ENCODE measurements at places on chromosomes 1 and 21. TPM values are rescaled to one million over a fixed set of nuclear protein-coding genes. Genes with fewer than 3 reads are reported as not detected.

GRCh38 chr1:95622609-95623008 lies 388.6 kb downstream of the RWDD3 start:
- H3K36me3 ChIP-seq = no peaks in the 10 kb centered on the region
- no peaks in the 10 kb centered on the region for H3K4me1 ChIP-seq
- no peaks in the 10 kb centered on the region for H3K27me3 ChIP-seq
- H3K27ac ChIP-seq = no peak overlapping the region
- no peak for DNase-seq
- H3K4me3 ChIP-seq = no peak overlapping the region

- no peaks in the 10 kb centered on the region for H3K36me3 ChIP-seq
- no peak overlapping the region for H3K4me3 ChIP-seq
- H3K27me3 ChIP-seq = no peaks in the 10 kb centered on the region
- H3K4me1 ChIP-seq = peaks cover 15% of the 10 kb centered on the region
Observed at GRCh38 chr1:156445789-156446263, 54.7 kb downstream of the MEF2D start.

GRCh38 chr1:31483012-31483946 lies 70.3 kb downstream of the SERINC2 start:
- H3K27ac ChIP-seq = peak overlapping the region; percentile 90
- DNase-seq = peak; percentile 84
- H3K4me1 ChIP-seq = peaks cover 39% of the 10 kb centered on the region
- H3K27me3 ChIP-seq = no peaks in the 10 kb centered on the region
- H3K36me3 ChIP-seq = no peaks in the 10 kb centered on the region
- no peak overlapping the region for H3K4me3 ChIP-seq

DNA sequence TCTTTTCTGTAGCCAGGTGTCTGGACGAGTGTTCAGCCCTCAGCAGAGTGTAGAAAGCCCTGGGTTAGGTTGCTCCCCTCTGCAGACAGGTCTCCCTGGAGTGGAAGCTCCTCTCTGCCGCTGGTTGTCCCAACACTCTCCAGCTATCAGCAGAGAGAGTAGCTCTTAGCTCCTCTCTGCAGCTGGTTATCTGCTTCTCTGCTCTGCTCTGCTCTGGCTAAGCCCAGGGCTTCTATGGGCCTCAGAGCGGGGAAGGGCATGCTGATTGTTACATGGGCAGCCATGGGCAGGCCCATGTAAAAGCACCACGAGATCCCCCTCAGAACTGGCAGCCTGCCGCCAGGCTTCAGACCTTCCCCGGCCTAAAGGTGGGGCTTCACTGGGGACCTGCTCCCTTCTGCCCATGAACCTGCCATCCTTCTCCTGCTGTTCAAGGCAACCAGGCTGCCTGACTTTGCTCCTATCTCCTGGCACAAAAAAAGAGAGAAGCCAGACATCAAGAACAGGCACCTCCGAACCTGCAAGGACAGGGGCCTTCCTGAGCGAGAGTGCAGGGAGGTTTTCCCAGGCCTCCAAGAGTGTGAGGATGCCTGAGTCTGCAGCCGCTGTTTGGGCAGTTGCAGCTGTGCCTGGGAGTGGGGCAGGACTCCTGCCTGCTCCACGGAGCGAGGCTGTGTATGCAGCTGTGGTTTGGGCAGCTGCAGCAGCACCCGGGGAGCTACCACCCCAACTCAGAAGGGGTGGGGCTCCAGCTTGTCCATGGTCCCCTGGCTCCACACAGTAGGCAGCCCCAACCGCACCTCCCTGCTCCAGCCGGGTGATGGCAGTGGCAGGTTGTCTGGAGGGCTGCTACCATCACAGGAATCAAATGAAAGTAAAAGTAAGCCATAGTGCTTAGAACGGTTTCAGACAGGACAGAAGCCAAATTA lies 973.7 kb downstream of the LTN1 start:
- H3K27ac ChIP-seq = no peak overlapping the region

- no peak overlapping the region for H3K27ac ChIP-seq
- DNase-seq = no peak
- no peaks in the 10 kb centered on the region for H3K4me1 ChIP-seq
- H3K36me3 ChIP-seq = no peaks in the 10 kb centered on the region
- no peaks in the 10 kb centered on the region for H3K27me3 ChIP-seq
- no peak overlapping the region for H3K4me3 ChIP-seq
Observed at GRCh38 chr1:59126366-59126765, 170.5 kb upstream of the FGGY start.

DNA sequence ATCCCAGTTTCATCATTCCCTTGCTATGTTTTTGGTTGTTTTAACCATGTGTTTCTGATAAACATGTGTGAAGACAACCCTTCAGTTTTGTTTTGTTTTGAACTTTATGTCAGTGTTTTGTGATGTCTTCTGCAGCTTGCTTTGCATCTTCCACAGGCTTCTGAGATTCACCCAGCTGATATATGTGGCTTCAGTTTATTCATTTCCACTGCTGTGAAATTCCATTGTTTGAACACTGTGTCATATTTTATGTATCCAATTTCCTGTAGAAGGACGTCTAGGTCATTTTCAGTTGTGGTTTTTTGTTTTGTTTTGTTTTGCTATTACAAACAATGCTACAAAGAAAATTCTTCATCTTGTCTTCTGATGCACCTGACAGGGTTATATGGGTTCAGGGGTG lies 27.2 kb upstream of the SLC26A9 start:
- no peak overlapping the region for H3K4me3 ChIP-seq
- no peak for DNase-seq
- no peak overlapping the region for H3K27ac ChIP-seq
- H3K27me3 ChIP-seq = no peaks in the 10 kb centered on the region

DNA sequence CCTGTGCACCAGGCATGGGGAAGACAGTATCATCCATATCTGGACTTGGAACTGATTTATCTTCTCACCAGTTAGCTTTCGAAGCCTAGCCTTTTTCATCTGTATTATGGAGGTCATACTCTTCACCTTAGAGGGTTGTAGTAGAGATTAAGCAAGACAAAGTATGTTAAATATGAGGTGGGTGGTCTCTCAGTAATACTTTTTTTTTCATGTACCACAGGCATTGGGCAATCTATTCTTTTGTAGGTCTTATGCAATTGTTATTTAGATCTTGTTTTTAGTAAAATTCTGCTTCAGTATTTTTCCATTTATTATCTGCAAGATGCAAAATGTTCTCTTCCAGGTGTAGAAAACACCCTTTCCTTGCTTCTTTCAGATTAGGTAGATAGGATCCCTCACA lies 35.2 kb upstream of the OR2B11 start:
- H3K27me3 ChIP-seq = no peaks in the 10 kb centered on the region
- H3K27ac ChIP-seq = no peak overlapping the region
- H3K36me3 ChIP-seq = no peaks in the 10 kb centered on the region

DNA sequence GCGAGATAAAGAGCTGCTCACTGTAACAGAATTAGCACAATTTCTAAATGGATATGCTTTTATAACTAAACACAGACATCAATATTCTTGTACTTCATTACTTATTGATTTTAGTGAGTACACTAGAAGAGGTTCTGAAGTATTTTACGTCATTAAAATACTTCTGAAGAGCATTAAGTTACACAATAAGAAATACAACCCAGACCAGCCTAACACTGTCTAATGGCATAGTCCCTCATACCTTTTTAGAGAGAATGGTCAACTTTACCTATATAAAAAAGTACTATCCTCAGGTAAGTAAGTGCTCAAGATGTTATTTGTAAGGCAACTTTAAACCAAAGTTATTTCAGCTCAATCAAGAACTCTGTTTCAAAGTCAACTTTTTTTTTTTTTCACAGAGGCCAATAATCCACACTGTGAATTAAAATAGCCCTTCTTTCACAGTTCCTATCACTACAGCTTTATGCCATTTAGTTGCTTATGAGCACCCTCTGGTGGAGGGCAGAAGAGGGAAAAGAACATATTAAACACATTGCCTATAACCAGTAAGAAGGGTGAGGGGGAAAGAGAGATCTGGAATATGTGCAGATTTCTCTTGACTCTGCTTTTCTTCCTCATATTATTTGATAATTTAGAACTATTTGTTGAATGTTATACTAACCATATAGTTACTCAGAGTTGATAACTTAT lies 182.1 kb upstream of the DMRTA2 start:
- peak; percentile 80 for DNase-seq
- H3K4me3 ChIP-seq = no peak overlapping the region
- no peaks in the 10 kb centered on the region for H3K27me3 ChIP-seq
- no peak overlapping the region for H3K27ac ChIP-seq

DNA sequence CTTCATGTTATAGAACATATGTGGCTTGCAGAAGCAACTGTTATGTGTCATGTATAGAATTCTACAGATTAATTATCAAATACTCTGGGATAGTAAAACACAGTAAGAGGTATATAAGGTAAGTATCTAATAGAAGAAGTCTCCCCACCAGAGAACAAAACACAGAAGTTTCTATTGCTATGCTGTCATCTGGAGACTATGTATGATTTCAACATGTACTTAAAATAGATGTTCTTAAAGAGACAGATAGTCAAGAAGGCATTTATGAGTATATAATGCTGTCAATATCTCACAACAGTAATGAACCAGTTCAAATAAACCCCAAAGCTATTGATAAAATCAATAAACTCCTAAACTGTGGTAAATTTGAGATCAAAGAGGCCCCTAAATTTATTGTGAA lies 8.1 kb upstream of the ADCY10 start:
- no peaks in the 10 kb centered on the region for H3K27me3 ChIP-seq
- no peak overlapping the region for H3K4me3 ChIP-seq
- peaks cover 47% of the 10 kb centered on the region for H3K4me1 ChIP-seq
- peaks cover 12% of the 10 kb centered on the region for H3K36me3 ChIP-seq
- no peak for DNase-seq
- no peak overlapping the region for H3K27ac ChIP-seq

GRCh38 chr1:200453553-200453905 lies 43.7 kb upstream of the ZNF281 start:
- no peaks in the 10 kb centered on the region for H3K27me3 ChIP-seq
- H3K4me3 ChIP-seq = no peak overlapping the region
- no peak for DNase-seq
- H3K4me1 ChIP-seq = peaks cover 6% of the 10 kb centered on the region
- H3K36me3 ChIP-seq = no peaks in the 10 kb centered on the region
- no peak overlapping the region for H3K27ac ChIP-seq

DNA sequence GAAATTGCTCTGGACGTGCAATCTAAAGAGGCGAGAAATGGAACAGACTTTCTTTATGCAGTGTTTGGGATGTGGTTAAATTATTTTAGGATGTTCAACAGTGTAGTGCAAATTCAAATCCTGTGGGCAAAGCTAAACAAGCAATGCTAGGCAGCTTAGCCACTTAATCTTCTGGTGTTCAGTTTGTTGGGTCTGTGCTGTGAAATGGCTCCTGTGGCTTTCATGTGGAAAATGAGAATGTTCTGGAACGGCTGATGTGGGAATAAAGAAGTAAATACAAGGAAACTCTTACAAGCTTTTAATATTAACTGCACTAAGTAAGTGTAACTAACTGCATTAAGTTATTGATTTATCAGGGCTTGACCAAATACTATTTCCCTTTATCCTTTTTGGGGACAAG lies 766.6 kb downstream of the ADGRL2 start:
- no peaks in the 10 kb centered on the region for H3K27me3 ChIP-seq
- H3K27ac ChIP-seq = no peak overlapping the region

BARHL2 gene
- total RNA-seq = not detected

TBX15 gene
- total RNA-seq = not detected

WNT3A gene
- total RNA-seq = not detected

FCRL1 gene
- 109 TPM for total RNA-seq

NR1I3 gene
- not detected for total RNA-seq

MAEL gene
- total RNA-seq = 0.63 TPM

All from Karpas-422 (cell line).